IMR-90 (cell line): ENCODE measurements at places on chromosomes 11 and 22. TPM values are rescaled to one million over a fixed set of nuclear protein-coding genes. Genes with fewer than 3 reads are reported as not detected.

GRCh38 chr22:47298017-47298785, 535.8 kb downstream of the TBC1D22A start:
- no peaks in the 10 kb centered on the region for H3K27me3 ChIP-seq
- no peak overlapping the region for H3K27ac ChIP-seq
- no peaks in the 10 kb centered on the region for H3K4me1 ChIP-seq
- no peak for DNase-seq
- H3K36me3 ChIP-seq, result no peaks in the 10 kb centered on the region

- no peak overlapping the region for H3K27ac ChIP-seq
- DNase-seq, result no peak
- H3K36me3 ChIP-seq, result no peaks in the 10 kb centered on the region
- peaks cover 4% of the 10 kb centered on the region; the same call in 1 of the 2 replicates for H3K4me1 ChIP-seq
- no peak overlapping the region for H3K4me3 ChIP-seq
These were observed 2.3 kb upstream of the OR51B4 start for GRCh38 chr11:5304046-5304445.

DNA sequence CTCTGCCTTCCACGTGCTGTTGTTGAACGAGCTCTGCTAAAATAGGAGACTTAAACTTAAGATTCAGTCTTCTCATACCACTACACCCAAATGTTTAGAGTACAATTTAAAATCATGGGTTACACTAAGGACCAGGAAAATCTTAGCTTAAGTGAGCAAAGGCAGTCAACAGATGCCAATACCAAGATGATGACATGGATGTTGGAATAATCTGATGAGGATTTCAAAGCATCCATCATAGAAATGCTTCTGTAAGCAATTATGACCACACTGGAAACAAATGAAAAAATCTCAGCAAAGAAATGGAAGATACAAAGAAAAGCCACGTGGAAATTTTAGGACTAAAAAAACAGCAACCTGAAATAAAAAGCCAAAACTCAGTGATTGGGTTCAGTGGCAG, 109.8 kb downstream of the ATXN10 start:
- peaks cover 25% of the 10 kb centered on the region for H3K4me1 ChIP-seq
- peak; percentile 52 for DNase-seq
- no peak overlapping the region for H3K4me3 ChIP-seq
- H3K27ac ChIP-seq, result no peak overlapping the region
- H3K27me3 ChIP-seq, result no peaks in the 10 kb centered on the region

Gene GAL
- 0.28 TPM in 1 of 2 replicates, not detected in the other for total RNA-seq

Gene PRR33
- not detected in 2 replicates for total RNA-seq

- H3K4me3 ChIP-seq, result no peak overlapping the region
- no peak for DNase-seq
- H3K4me1 ChIP-seq, result peaks cover 22% of the 10 kb centered on the region
- H3K27me3 ChIP-seq, result peaks cover 6% of the 10 kb centered on the region
These were observed 78.3 kb upstream of the KCNQ1OT1 start for GRCh38 chr11:2777871-2778629.
